ENCODE measurements at places on chromosomes 2 and 18. TPM values are rescaled to one million over a fixed set of nuclear protein-coding genes. Genes with fewer than 3 reads are reported as not detected.

DNA sequence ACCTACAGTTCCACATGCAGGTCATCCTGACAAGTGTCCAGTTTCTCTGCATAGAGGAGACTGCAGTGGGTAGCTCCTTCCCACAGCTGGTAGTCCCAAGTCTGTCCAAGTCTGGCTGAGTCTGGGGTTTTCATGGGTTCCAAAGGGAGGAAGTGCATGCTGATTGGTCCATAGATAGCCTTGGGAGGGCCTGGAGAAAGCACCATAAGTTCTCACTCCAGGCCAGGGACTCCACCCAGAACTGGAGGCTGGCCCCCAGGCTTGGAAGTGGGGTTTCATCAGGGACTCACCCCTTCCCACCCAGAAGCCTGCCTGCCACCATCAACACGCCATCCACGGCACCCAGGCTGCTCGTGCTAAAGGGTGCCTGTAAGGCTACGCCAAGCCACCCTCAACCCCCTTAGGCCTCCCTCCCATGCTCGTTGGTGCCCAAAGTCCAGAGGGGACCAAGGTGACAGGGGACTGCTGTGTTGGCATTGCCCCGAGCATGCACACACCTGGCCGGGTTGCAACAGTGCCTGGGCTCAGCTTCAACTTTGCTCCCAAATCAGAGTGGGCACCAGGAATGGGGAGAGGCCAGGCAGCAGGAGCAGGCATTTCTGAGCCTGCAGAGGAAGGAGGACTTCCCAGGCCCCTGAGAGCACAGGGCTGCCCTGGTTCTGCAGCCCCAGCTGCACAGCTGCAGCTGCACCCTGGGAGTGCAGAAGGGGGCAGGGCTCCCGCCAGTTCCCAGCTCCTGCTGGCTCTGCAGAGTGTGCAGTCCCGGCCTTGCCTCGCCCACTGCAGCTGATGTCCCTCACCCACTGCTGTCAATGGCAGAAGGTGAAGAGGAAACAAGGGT, 116.5 kb upstream of the MAP2 start:
- no peak for DNase-seq

DNA sequence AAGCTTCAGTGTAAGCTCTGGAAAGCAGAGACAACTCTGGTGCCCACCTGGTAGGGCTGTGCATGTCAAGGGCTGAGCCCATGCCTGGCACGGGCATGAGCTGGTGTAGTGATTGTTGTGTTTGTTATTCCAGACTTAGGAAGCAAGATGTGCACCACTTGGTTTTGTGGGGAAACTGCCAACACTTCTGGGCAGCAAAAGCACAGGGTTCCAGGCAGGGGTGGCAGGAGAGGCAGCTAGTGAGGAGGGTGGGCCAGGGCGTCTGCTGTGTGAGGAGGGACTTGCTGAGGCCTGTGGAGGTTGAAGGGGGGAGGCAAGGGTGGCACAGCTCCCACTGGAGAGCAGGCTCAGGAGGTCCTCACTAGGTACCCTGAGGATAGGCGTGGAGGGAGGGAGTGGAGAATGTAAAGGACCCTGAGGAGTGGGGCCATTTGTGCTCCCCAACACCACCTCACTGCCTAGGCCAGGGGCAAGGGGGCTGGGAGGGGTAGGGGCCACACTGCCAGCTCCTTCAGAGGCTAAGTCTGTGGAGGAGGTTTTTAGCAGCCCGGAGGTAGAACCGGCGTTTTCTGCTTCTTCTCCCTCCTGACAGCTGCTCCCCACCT, 104.0 kb upstream of the POU3F3 start:
- DNase-seq, result no peak

The KLHL41 gene
- 0.11 TPM for polyA plus RNA-seq

DNA sequence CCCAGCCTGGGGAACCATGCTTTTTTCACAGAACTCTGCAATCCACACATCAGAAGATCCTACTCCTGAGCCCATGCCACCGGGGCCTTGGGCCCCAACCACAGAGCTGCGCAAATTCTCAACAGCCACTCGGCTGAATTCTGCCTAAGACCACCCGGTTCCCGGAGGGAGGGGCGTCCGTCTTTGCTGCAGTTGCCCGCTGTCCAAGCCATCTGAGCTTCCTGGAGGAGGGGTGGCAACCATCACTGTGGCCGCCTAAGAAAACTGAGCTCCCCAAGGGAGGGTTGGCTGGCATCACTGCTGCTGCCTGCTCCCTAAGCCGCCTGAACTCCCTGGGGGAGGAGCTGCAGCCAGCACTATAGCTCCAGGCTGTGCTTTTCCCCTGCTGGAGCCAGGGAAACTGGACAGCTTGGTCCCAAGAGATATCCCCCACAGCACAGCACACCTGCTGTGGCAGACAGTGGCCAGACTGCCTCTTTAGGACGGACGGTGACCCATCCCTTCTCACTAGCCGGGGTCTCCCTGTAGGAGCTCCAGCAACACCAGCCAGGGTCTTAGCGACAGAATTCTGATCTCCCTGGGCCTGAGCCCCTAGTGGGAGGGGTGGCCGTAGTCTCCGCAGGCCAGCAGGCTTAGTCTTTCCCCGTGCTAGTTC, 1411.6 kb upstream of the CDH2 start:
- no peak for DNase-seq

DNA sequence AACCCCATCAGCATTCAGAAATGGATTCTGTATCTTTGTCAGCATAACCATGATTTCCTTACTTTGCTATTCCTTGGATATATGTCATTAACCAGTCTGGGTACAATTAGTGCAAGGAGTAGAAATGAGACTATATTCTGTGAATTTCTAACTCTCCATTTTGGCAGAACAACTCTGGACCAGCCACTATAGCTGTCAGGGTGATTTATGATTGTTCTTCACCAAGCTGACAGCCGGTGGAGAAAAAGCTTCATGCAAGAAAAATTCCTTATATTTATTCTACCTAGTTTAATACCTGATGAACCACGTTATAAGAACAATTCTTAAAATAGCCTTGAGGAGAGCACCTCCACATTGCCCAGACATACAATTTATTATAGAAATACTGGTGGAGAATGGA, 431.2 kb upstream of the TCF4 start:
- DNase-seq, result no peak

GRCh38 chr18:47877892-47878291, 52.6 kb downstream of the SMAD2 start:
- DNase-seq, result no peak

The VWC2L gene
- polyA plus RNA-seq, result not detected

The GPR35 gene
- 0.27 TPM for polyA plus RNA-seq

The PRKAG3 gene
- polyA plus RNA-seq, result not detected

The TRIB2 gene
- polyA plus RNA-seq, result 32.1 TPM

- no peak for DNase-seq
These were observed 669.3 kb downstream of the BCL11A start for GRCh38 chr2:59884166-59884565.

The OTX1 gene
- polyA plus RNA-seq, result not detected

DNA sequence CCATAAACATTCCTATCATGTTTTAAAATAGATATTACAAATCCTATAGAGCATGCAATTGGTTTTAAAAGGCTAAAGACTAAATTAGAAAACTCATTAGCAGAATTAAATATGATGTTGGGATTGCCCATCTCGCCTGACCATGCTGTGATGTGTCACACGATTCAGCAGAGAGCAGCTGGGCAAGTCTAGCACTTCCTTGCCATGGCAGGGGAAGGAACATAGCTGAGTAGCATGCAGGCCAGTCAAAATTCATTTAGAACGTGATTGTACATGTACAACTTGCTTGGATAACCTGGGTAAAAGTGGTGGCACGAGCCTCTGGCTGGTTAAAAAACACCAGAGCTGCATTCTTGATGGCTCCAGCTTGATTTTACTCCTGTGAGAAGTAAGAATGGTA, 81.3 kb downstream of the SCN3A start:
- no peak for DNase-seq

- DNase-seq, result no peak
These were observed 22.9 kb downstream of the ZNF532 start for GRCh38 chr18:58887613-58887963.

GRCh38 chr2:75607988-75608683, 38.4 kb upstream of the MRPL19 start:
- peak; percentile 40 for DNase-seq

The SALL3 gene
- not detected for polyA plus RNA-seq

- no peak for DNase-seq
These were observed 119.0 kb upstream of the ARHGAP28 start for GRCh38 chr18:6610466-6610865.

GRCh38 chr2:158658396-158658795, 136.7 kb upstream of the DAPL1 start:
- no peak for DNase-seq

DNA sequence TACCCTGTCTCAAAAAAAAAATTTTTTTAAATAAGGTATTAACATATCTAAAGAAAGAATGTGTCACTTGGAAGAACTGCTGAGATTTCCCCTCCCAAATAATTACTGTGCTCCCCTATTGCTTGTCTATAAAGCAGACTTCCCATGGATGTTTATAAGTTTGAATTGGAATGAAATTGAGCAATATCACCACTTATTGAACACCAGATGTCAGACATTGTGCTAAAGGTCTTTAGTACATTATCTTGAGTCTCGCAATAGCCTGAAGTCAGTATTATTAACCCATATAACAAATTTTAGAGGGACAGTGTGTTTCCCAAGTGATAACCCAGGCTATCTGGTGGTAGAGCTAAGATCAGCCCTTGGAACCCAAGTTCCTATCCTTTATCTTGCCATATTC, 102.9 kb upstream of the MSH2 start:
- no peak for DNase-seq

The LBX2 gene
- polyA plus RNA-seq, result 0.87 TPM

The LIPG gene
- polyA plus RNA-seq, result 0.11 TPM

DNA sequence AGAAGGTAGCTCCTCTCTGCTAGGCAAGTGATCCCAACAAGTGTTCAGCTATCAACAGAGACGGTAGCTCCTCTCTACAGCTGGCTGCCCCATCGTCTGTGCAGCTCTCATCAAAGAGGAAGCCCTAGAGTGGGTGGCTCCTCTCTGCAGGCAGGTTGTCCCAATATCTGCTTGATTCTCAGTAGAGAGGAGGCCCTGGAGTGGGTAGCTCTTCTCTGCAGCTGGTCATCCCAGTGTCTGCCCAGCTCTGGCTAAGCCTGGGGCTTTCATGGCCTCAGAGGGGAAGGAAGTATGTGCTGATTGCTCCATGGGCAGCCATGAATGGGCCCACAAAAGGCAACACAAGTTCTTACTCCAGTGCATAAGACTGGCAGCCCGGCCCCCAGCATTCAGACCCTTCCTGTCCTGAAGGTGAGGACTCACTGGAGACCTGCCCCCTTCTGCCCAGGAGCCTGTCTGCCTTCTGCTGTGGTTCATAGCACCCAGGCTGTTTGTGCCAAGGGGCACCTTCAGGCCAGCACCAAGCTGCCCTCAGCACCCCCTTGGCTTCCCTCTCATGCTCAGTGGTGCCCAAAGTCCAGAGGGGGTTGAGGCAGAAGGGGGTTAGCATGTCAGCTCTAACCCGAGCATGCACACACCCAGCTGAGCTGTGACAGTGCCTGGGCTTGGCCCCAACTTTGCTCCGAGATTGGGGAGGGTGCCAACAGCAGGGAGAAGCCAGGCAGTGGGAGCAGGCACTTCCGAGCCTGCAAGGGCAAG, 48.9 kb downstream of the CCDC68 start:
- no peak for DNase-seq

DNA sequence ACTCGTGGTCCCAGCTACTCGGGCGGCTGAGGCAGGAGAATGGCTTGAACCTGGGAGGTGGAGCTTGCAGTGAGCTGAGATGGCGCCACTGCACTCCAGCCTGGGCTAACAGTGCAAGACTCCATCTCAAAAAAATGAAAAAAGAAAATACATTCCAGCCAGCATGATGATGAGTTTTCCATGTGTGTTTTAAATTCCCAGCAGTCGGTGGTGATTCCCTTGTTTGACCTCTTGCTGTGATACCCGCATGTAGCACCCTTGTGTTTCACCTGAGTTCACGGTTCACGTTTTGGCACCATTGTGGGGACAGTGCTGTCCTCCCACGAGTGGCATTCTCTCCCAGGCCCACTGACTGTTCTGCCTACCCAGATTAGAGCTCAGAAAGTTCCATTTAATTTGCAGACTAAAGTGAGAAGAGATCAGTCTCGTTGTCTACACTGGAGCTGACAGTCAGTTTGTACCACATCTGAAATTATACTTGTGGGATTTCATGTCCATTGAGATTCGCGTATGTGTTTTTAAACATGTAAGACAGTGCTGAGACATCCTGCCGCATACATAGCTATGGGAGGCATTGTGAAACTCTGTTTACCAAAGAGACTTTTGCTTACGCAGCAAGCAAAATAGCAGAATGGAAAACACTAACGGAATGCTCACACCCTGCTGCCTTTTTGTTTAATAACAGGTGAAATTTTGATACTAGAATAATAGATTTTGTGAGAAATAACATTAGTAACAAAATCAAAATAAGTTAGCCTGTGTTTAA, 157.1 kb downstream of the GBX2 start:
- DNase-seq, result no peak

The MARCO gene
- not detected for polyA plus RNA-seq

DNA sequence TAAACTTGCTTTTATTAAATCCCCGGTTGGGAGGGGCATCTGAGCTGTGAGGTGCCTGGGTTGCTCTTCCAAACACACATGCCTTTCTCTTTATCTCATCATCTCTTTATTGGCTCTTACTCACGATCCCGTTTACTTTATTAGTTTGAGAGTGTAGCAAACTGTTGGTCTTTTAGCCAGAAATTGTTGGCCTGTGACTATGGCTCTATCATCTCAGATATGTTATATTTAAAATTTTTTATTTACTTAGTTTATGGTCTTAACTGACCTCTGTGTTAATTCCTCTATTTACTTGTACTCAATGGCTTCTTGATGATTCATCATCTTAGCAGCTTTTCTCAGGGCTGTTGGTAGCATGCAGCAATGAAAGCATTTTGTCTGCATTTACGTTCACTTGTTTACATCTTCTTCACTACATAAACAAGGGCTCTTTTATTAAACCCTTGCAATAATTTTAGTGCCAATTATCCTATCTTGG, 408.4 kb downstream of the HRH4 start:
- peak; percentile 63 for DNase-seq

Measured in GM23248 (cell line).